NCI-H1105 treated with DMSO at 0.1 percent for 48 hours (cell line): ENCODE measurements at places on chromosomes 12 and 14.

DNA sequence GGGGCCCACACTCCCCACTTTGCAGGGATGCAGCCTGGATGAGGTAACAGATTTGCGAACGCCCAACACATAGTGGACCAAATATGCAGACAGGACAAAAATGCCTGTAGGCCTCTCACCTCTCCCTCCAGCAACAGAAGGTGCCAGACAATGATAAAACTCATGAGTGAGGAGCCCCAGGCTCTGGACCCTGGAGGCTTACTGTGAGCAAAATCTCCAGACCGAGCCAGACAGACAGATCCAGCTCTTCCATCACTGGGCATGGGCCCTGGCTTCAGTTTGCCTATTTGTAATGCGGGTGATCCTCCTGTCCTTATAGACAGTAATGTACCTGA, 42.3 kb downstream of the IRF2BPL start:
- no peak for DNase-seq

- DNase-seq, result no peak
Measured at GRCh38 chr12:52661668-52662067, 9.7 kb upstream of the KRT2 start.

GRCh38 chr12:46370380-46370734, 2.2 kb downstream of the SLC38A2 start:
- no peak for DNase-seq

GRCh38 chr12:121792607-121793439, 665 bp downstream of the RHOF start:
- no peak for DNase-seq

DNA sequence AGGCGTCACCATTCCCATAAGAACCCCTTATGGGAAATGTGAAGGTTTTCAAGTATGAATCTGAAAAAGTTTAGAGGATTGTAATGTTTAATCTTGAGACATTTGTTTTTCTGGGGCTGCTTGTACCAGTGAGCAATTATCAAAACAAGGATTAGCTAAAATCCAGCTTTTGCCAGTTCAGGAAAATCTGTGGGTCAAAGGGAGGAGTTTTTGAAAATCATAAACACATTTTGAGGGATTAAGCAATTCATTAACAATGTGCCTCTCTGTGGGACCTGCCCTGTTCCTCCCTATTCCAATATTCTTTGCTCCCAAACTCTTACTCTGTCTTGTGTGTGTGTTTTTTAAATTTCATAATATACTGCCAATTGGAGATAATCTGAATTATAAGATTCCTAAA, 11.7 kb upstream of the DAAM1 start:
- DNase-seq, result no peak

DNA sequence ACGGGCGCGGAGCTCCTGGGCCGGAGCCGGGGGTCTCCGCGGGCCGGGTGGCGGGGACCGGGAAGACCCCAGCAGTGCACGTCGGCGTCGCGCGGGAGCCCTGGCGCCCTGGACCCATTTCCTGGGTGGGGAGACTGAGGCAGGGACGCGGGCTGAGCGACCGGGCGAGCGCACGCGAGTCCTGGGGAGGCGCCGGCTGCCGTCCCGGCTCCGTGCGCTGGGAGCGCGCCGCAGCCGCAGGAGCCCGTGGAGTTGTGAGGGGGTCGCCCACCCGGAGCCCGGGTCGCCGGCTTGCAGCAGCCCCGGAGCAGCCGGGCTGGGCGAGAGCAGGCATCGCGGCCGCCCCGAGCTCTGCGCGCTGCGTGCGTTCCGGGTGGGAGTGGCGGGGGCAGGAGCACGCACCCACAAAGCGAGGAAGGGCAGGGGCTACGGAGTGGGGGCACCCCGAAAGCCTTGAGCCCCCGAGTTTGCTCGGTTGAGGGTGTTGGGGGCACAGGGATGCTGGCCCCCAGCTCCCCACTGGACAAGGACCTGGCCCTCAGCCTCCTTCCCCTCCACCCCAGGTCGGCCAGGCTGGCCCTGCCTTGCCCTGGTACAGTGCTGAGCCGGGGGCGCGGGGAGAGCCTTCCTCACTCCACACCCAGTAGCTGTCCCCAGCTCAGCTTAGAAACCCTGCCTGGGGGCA, 620 bp downstream of the MMP17 start:
- no peak for DNase-seq
